ENCODE measurements at places on chromosomes 7 and 10.

- no peak for DNase-seq
These were observed 3.8 kb downstream of the POLM start for GRCh38 chr7:44078521-44078920.

GRCh38 chr10:34058845-34059614 lies 724.6 kb upstream of the NRP1 start:
- DNase-seq = no peak

DNA sequence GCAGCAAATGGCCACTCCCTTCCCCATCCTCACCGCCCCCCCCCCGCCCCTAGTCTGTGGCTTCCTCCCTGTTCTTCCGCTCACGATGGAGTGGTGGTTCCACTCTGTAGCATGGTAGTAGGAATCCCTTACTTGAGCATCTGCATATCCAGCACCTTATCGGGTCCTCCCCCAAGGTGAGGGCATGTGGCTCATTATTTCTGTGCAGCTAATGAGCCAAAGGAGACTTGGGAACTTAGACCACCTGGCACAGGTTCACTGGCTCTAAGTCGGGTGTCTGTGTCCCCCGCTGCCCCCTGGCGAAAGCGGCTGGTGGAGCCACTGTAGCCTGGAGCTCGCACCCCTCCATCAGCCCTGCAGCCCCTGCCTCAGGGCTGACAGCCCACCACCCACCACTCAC lies 22.8 kb upstream of the GPR26 start:
- no peak for DNase-seq

GRCh38 chr7:67655168-67655567 lies 658.5 kb downstream of the TYW1 start:
- DNase-seq = no peak

DNA sequence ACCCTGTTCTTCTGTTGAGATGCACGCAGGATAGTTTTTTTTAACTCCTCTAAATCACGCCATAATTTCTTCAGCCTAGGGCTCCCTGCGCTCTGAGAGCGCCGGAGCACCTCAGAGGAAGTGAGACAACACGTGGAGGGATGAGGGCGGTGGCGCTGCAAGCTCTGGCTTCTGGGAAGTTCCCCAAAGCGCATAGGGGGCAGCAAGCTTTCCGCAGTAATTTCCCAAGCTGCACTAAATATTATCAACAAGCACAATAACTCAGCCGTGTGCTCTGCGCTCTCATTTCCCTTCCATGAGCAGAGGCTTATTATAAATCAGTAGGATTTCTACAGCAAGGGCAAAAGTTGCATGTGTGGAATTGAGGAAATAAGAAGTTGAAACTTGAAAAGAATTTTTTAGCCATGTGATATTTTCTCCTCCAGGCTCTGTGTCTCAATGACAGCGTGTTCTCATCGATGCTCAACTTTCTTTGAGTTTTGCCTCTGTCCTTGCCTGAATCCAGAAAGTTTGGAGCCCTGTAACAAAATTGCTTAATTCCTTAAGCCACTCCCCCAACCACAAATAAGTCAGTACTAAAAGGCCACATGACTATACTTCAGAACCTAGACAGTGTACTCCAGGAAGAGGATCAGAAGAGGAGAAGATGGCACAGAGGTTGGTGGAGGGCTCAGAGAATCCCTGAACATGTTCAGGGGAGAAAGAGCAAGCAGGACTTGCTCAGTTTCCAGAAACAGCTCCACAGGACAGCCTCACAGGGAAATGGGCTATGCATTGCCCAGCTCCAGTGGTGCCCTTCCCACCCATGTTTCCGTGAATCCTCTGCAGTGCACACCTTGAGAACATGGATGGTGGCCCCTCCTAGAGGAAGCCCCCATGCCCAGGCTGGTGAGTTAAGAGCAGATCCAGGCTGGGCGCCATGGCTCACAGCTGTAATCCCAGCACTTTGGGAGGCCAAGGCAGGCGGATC lies 221.5 kb upstream of the GHITM start:
- no peak for DNase-seq

DNA sequence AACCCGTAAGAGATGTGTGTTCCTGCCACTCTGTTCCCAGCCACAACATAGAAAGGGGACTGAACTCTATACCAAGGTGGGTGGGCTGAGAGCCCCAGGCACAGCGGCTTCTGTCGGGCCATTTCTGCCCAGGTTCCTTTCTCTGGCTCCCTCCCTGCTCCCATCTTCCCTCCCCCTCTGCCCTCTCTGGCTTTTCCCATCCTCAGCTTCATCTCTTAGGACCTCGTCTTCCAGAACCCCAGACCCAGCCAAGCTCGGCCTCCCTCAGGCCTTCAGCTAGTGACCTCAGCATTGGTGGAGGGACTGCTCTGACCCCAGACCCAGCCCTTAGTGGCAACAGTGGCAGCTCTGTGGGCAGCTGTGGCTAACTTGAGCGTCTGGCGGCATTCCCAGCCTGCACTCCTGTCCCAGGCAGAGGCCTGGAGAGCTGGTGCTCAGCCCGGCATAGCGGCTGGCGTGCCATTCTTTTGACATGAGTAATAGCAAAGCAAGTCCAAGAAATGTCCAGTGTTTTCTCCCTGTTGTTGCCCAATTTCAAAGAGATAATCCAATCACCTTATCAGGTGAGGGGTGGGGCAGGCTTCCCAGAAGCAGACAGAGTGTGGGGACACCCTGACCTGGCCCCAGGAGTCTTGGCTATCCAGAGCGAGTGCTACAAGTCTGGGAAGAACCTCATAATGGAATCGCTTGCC lies 15.9 kb downstream of the PTPRE start:
- DNase-seq = peak; percentile 98

DNA sequence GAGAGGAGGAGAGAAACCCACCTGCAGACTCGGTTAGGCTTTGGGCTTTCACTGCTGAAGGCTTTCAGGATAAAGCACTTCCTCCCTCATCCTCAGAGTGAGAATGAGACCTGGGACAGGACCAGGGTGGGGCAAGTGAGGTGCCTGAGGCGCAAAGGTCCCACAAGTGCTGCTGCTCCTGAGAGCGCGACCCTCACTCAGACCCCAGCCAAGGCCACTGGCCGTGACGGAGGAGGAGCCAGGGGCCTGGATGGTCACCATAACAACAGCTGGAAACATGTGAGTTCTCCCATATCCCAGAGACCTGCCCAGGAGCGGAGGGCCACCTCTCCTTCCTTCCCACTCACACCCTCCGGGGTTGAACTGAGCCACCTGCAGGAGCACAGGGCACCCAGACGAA lies 46.9 kb upstream of the MKRN1 start:
- no peak for DNase-seq

DNA sequence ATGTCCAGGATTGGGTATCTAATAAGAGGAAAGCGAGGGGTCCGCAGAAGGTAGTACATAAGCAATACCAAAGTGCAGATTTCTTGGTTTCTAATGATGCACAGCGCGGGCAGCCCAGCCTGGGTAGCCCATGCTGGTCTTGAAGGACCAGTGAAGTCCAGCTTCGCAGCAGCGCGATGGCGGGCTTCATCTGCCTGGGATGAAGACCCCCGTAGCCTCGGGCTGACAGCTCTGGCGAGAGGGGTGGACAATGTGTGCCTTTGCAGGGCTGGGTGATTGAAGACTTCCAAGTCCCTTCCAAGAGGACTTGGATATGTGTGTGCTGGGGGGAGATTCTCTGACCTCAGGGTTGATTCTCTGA lies 2.2 kb downstream of the SORCS3 start:
- no peak for DNase-seq

DNA sequence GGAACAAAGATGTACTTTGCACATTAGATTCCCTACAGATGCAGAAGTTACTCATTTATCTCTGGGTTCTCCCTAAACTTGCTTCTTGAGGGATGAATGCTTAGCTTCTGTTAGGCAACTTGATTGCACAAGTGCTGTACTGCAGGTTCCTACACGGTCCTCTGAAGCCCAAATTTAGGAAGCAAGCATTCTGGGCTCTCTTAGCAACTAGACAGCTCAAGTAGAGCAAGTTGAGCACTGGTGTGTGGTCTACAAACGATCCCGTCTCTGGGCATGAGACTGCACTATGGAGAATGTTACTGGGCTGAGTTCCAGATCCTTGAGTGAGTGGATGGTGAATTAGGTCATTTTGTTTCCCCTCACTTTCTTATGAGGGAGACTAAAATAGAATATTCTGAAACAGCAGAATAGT lies 14.3 kb downstream of the SEMA3D start:
- DNase-seq = no peak

GRCh38 chr10:75936841-75937240 lies 505.4 kb downstream of the LRMDA start:
- no peak for DNase-seq

DNA sequence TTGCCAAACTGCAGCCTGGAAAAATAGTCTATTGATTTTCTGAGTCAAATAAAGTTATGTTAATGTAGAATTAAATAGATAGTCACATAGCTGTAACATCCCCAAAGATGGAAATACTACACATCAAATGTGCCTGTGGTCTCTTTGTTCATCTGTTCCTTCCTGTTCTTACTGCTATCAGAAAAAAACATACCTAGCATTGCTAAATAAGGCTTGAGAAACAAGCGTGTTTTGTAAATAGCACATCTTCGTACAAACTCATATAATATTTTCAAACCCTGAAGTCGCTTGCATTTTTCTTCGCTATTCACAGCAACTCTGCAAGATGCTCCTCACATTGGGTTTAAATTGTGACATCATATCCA lies 116.1 kb downstream of the KLF6 start:
- DNase-seq = no peak

DNA sequence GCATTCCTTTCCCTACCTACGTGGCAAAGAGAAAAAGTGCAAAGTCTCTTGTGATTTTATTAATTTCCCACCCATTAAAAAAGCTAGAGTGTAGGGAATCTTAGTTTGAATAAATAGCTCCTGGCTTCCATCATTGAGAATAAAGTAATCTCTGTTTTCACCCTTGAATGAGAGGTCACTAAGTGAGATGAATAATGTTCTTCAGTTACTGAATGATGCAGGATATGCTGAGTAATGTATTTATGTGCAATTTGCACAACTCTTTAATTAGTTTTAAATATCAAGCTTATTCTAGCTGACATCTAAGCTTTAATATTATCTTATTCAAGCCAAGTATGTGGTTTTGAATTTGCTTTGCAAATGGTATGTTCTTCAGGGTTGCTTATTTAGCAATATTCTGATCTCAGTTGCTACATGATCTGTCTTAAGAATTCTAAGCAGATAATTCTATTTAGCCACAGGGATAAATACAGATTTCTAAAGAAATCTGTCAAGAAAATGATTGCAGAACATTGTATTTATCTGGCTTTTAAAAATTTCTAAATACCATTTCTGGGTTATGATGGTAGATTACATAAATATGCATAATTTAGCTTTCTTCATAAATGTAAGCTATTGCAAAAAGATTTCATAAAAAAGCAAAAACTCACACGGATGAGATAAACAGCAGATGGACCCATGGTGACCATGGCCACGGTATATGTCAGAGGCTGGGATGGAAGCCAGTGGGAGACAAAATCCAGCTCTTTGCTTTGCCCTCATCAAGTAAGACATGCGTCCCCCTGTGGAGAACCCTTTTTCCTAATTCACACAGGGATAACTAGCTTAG lies 141.0 kb downstream of the MACC1 start:
- DNase-seq = no peak

DNA sequence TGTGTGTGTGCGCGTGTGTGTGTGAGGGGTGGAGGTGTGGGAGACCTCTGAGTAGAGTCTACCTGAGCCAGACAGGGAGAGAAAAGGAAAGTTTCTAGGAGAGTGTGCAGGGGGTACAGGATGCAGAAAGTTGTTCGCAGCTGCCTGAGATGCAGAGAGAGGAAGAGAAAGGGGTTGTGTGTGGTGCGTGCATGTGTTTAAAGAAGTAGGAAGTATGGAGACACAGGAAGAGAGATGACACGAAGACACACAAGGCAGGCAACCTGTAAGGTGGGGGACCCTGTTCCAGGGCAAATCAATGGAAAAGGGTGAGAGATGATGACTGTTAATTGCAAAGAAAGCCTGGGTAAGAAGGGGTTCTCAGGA lies 52.2 kb downstream of the C10orf105 start:
- no peak for DNase-seq

DNA sequence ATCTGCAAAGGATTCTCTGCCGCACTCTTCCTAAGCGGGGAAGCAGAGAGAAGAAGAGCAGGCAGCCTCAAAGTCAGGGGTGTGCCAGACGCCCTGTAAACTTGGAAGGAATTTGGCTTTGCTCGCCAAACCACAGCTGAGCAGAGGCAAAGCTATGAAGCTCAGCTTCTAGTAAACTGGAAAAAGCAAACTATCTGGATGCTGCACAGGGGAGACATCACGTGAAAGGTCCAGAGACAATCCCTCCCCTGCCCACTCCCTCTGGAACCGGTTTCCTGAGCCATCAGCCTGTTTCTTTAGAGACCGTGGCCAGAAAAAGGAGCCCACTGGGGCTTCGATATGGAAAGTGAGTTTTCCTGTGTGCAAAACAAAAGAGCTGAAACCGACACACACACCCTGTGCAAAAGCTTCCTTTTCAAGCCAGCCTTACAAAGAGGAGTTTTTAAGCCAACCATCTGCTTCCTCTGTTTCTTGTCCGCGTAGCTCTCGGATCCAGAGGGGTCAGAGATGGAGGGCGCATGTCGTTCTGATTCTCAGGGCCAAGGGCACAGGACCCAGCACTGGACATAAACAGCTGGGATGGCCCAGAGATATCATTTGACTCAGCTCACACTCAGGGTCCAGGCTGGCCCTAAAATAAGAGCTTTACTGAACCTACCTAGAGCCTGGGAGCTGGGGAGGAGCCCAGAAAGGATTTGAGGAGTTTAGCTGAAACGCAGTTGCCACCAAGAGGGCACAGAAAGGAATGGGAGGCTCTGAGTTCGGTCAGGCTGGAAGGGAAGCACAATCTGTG lies 58.2 kb upstream of the DNAAF5 start:
- DNase-seq = no peak

GRCh38 chr7:104267701-104268368 lies 60.0 kb upstream of the ORC5 start:
- DNase-seq = peak; percentile 33

DNA sequence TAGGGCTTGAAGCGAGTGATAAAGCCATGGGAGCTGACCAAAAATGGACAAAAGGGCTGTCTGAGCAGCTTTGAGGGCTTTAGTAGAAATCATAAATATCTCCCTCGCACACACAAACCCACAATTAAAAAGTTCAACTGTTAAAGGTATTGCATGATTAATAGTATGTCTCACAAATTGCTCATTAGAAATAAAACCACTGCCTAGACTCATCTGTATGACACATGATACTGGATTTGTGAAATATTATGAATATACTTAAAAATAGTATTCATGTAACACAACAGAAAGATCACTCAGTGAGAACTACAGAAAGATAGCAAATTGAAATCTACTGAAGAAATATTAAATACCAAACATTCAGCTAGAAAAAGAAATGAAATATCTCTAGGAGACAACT lies 11.9 kb upstream of the PTPN12 start:
- no peak for DNase-seq

GRCh38 chr10:13862546-13863233 lies 275.9 kb downstream of the PRPF18 start:
- DNase-seq = no peak

GRCh38 chr10:48536916-48537890 lies 67.7 kb downstream of the ARHGAP22 start:
- DNase-seq = no peak

Data from RCC 7860 (cell line).